ENCODE measurements at places on chromosomes 16 and 17.

GRCh38 chr17:77887464-77888241, 70.8 kb upstream of the TNRC6C start:
- no peak for DNase-seq

DNA sequence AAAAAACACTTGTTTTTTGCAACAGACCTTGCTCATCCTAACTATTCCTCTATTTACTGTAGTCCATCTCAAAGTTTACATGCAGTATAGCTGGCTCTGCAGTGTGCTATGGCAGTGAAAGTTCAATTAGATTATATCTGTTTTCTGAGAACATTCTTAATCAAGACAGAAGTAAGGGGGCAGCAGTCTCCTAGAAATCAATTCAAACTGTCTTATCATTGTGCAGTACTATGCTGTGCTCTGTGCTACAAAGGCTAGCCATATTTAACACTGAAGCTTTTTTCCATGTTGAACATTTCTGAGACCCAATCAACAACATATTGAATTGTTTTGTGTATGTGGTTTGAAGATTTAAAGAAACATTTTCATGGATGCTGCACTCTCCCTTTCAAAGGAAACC, 11.4 kb downstream of the NETO2 start:
- DNase-seq = no peak

- no peak for DNase-seq
Measured at GRCh38 chr16:67299269-67299668, 19.9 kb downstream of the PLEKHG4 start.

DNA sequence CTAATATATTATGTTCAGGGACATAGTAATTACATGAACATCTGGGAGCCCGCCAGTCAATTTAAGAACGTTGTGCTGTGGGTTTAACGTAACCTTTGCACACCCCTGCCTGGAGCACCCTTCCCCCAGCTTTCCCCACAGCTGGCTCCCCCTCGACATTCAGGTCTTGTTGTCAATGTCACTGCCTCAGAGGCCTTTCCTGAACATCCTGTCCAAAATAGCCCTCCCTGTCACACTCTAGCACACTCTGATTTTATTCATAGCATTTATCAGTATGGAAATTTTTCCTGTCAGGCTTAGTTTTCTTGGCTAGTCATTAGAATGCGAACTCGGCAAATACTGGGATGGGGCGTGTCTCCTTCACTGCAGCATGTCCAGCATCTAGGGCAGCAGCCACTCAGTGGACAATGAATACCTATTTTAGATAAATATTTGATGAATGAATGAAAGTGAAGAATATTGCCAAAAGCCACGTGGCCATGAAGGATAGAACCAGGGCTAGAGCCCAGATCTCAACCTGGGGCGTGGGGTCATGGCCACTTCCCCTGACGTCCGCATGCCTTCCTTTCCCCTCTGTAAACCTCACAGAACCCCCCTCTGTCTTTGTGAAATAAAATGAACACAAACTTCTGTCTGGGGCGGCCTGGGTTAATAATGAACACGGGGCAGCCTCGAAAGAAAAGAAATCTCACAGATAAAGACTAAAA, 10.5 kb downstream of the PIK3R6 start:
- DNase-seq = no peak

- no peak for DNase-seq
Measured at GRCh38 chr16:79375351-79375750, 225.2 kb downstream of the MAF start.

DNA sequence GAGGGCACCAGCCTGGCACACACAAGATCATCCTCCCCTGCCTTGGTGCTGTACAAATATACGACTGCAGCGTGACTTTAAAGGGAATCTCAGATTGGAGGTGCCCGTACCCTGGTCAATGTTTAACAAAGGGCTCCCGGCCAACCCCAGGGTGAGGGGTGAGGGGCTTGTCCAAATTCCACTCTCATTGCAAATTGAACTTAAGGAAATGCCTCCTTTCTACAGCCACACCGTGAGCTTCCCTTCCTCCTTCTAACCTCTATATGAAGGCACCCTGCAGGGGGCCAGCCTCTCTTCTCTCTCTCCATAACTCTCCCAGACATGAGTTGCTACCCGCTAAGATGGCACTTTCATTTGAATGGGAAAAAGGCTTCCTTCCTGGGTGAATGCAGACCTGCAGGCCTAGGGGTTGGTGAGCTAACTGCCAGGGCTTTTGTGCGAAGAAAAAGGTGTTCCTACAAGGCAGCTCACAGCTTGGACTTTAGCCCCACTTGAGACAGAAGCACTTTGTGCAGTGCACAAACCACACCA, 76.6 kb downstream of the IRF8 start:
- no peak for DNase-seq
